ENCODE measurements at places on chromosomes 5 and 9. TPM values are rescaled to one million over a fixed set of nuclear protein-coding genes. Genes with fewer than 3 reads are reported as not detected.

DNA sequence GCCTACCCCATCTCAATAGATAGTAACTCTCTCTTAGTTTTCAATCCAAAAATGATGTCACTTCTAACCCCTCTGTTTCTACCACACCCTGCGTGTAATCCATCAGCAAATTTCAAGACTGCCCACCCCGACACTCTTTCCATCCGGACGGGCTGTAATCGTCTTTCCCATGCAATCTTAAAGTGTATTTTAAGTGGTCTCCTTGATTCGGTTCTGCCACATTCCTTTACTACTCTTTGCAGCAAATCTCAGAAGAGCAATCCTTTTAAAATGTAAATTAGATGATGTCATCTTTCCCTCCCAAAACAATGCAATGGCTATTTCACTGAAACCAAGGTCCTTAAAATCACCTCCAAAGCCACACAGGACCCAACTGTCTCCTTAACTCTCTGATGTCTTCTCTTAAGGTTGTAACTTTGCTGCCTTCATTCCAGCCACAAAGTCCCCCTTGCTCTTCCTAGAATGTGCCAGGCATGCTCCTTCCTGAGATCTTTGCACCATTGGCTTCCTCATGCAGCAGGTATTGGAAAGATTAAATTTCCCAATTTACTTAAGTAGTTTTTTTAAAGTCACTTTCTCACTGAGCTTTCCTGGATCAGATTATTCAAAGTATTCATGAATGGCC, 932.5 kb upstream of the WWC1 start:
- no peaks in the 10 kb centered on the region for H3K36me3 ChIP-seq
- H3K27ac ChIP-seq = no peak overlapping the region
- H3K4me3 ChIP-seq = no peak overlapping the region
- H3K27me3 ChIP-seq = no peaks in the 10 kb centered on the region
- DNase-seq = no peak
- no peaks in the 10 kb centered on the region for H3K4me1 ChIP-seq

GRCh38 chr5:169751490-169751889, 114.4 kb downstream of the DOCK2 start:
- H3K27me3 ChIP-seq = no peaks in the 10 kb centered on the region
- no peaks in the 10 kb centered on the region for H3K4me1 ChIP-seq
- no peak overlapping the region for H3K4me3 ChIP-seq
- H3K27ac ChIP-seq = no peak overlapping the region

DNA sequence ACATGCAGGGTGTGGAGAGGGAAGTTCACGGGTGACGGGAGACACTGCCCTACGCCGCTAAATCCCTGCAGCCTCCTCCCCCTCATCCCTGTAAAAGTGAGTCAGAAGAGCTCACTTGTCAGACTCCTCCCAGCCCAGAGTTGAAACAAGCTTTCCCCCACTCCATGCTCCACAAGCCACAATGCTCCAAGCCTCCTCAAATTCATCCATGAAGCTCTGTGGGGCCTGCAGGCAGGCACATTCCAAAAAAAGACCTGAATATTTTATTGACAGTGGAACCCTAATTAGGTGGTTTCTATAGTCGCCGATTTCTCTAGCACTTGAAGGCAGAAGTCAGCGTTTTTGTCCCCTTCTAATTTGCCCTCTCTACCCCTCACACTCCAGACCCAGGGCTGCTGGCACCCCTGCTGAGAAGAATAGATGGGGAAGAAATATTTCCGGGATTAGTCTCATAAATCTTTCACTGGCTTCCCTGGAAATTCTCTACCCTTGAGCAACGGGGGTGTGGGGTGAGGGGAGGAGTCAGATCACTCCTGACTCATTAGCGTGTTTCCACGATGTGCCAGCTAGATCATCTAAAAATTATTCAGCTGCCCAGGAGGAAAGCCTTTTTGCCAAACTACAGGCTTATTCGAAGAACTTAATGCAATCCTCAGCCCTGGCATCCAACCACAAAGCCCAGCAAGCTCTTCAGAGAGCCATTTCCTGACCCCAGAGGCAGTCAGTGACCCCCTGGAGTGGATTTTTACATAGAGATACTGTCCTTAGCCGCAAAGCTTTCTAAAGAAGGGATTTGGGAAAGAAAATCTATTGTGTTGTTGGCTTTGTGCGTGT, 97.1 kb downstream of the ENC1 start:
- H3K27me3 ChIP-seq = no peaks in the 10 kb centered on the region
- H3K27ac ChIP-seq = no peak overlapping the region
- no peaks in the 10 kb centered on the region for H3K4me1 ChIP-seq
- no peak overlapping the region for H3K4me3 ChIP-seq
- no peaks in the 10 kb centered on the region for H3K36me3 ChIP-seq

DNA sequence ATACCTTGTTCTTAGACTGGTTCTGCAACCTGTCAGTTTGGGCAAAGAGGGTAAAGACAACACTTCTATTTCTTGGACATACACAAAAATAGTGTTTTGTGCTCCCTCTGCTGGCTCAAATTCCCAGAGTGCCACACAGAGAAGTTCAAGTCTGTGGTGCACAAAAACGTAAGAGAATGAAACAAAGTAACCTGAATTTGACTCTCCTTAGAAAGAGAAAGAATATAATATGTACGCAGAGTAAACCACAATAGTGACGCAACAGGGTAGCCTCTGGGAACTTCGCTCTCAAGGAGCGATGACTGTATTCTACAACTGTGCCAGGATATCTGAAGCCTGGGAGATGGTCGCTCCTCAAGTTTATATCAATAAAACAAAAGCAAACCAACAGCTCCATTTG, 18.5 kb downstream of the DDX31 start:
- no peak overlapping the region for H3K4me3 ChIP-seq
- peaks cover 19% of the 10 kb centered on the region for H3K36me3 ChIP-seq
- H3K4me1 ChIP-seq = no peaks in the 10 kb centered on the region
- no peak for DNase-seq
- no peaks in the 10 kb centered on the region for H3K27me3 ChIP-seq

DNA sequence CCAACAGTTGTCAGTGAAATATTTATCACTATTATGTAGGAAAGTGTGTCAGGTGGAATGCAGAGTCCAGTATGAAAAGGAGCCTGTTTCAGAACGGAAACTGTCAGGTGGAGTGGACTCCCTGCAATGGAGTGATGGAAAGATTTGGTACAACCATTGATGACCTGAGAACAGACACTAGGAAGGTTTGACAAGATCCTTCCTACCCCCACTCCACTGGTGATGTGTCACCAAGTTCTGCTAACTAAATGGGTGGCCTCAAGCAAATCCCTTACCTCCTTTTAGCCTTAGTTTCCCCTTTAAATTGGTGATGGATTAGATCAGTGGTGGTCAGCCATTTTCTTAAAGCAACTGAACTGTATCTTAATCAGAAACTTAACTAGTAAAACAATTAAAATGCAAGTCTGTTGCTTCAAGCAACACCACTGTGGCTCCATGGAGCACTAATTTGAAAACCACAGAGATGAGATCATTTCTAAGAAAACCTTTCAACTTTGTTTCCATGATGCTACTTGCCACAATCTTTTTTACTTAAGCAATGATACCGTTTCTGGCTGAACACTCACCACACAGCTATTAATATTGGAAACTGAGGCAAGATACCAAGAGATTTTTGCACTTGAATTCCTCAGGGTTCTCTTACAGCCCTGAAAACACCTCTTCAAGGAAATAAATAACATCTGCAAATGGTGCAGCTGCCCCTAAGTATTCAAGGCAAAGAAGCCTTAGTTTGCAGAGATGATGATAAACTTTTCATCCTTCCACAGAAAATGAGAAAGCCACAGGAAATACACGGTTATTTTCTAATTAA, 140.6 kb downstream of the ERCC6L2 start:
- no peak for DNase-seq
- no peak overlapping the region for H3K4me3 ChIP-seq
- peaks cover 35% of the 10 kb centered on the region for H3K4me1 ChIP-seq
- no peaks in the 10 kb centered on the region for H3K36me3 ChIP-seq

DNA sequence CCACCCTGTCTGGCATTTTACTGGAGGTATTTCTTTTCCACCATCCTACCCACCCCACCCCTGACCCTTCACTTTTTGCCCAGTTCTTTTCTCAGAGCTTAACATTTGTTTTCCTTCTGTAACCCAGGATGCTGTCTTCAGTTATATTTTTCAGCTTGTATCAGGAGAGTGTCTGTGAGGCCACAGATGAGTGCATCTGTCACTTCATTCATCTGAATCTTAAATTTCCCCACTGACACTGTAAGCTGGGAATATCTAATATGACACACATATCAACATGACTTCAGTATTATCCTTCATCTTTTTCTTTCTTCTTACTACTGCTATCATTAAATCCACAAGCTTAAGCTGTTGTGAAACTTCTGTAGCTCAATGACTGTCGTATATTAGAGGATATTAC, 4.9 kb downstream of the MARCHF3 start:
- peaks cover 5% of the 10 kb centered on the region for H3K4me1 ChIP-seq
- DNase-seq = no peak
- no peak overlapping the region for H3K27ac ChIP-seq
- H3K36me3 ChIP-seq = no peaks in the 10 kb centered on the region

DNA sequence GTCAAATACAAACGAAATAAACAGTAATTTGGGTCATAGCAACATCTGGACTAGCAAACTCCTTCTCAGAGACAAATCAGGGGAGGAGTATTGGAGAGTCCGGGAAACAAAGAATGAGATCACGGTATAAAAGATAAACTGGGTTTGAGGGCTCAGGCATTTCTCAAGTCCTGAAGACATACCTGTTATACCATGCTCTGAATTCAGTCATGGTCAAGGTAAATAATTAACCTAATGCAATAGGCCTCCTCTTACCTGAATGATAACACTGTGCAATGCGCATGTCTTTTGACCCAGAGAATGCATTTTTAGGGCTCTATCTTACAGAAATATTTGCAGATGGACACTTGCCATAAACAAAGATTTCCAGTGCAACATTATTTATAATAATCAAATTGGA, 31.9 kb upstream of the SPDL1 start:
- H3K4me3 ChIP-seq = no peak overlapping the region
- H3K27me3 ChIP-seq = peaks cover 4% of the 10 kb centered on the region
- no peaks in the 10 kb centered on the region for H3K36me3 ChIP-seq
- no peak for DNase-seq
- H3K4me1 ChIP-seq = no peaks in the 10 kb centered on the region
- no peak overlapping the region for H3K27ac ChIP-seq

Gene SPATA31A3
- not detected for total RNA-seq

- H3K36me3 ChIP-seq = no peaks in the 10 kb centered on the region
- no peaks in the 10 kb centered on the region for H3K4me1 ChIP-seq
- DNase-seq = no peak
- peaks cover 7% of the 10 kb centered on the region for H3K27me3 ChIP-seq
- H3K4me3 ChIP-seq = no peak overlapping the region
Measured at GRCh38 chr5:171379961-171380360, 7.7 kb upstream of the NPM1 start.

Gene ANKRD31
- 0.72 TPM for total RNA-seq

GRCh38 chr5:139222346-139222745, 24.2 kb upstream of the SIL1 start:
- DNase-seq = no peak
- H3K36me3 ChIP-seq = no peaks in the 10 kb centered on the region
- H3K4me1 ChIP-seq = no peaks in the 10 kb centered on the region
- no peak overlapping the region for H3K4me3 ChIP-seq

DNA sequence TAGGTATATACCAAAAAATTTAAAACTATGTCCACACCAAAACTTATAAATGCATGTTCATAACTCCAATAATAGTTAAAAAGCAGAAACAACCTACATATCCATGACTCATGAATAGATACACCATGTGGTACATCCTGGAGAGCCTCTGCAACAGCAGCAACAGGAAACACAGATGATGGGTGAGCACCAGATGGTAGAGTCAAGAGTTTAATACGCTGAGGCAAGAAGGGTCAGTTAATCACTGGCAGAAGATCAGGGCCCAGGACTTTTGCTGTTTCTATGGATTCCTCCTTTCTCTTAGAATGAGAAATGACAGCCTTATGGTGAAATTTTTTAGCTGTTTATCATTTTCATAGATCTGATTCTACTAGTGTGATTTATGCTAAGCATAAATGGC, 351.8 kb upstream of the ADAMTSL1 start:
- no peaks in the 10 kb centered on the region for H3K36me3 ChIP-seq
- H3K4me3 ChIP-seq = no peak overlapping the region
- H3K27ac ChIP-seq = no peak overlapping the region

Gene PCDHA1
- total RNA-seq = not detected

DNA sequence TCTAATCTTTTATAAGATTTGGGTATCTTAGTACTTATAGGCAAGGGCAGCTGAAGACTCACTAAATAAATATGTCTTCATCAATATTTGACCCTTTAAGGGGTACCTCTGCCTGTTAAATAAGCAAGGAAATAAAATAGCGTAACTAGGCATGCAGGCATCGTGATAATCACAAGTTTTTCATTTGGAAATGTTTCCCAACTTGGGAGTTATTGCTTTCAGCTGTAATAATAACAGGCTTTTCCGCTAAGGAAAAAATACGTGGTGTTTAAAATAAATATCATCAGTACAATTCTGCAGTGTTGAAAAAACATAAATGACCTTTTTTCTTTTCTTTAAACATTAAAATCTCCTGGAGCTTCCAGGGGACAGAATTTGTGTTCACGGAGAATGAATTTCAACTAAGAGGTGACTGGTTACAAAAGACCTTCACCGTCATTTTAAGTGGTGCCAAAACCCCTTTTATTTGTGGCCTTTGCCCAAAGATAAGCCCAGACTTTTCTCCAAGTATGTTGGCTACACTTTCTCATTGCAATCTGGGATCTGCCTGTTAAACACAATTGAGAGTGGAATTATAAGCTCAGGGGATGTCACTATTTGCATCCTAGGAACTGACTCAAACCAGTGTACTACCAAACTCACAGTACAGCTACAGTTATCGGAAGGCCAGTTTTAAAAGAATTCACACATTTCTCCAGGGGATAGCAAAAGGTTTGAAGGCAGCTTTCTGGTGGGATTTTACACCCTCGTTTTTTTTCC, 218.6 kb downstream of the FBXL7 start:
- no peaks in the 10 kb centered on the region for H3K4me1 ChIP-seq
- H3K27ac ChIP-seq = no peak overlapping the region
- H3K4me3 ChIP-seq = no peak overlapping the region
- no peaks in the 10 kb centered on the region for H3K27me3 ChIP-seq

DNA sequence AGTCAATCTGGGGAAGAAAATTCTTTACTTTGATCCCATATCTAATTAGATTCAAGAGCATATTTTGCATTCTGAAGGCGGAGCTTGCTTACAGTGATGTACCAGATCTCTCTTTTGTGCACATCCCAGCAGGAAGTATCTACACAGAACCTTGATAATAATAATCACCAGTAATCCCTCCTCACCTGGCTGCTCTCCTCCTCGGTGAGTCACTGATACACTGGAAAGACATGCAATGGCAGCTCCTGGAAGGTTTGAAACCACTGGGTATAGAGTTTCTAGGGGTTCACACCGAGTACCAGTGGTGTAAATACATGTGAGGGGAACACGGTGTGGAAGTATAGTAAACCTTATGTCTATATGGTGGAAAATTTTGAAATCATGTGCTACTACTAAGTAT, 205.5 kb upstream of the TARS1 start:
- H3K4me3 ChIP-seq = no peak overlapping the region
- no peaks in the 10 kb centered on the region for H3K27me3 ChIP-seq
- DNase-seq = no peak
- H3K27ac ChIP-seq = no peak overlapping the region
- H3K4me1 ChIP-seq = no peaks in the 10 kb centered on the region
